ENCODE measurements at places on chromosomes 6 and 20.
A peak's percentile ranks its signal among the peaks of the same experiment; 100 is the strongest.

- no peak for DNase-seq
Measured at GRCh38 chr20:1526896-1527295, 30.6 kb downstream of the SIRPD start.

DNA sequence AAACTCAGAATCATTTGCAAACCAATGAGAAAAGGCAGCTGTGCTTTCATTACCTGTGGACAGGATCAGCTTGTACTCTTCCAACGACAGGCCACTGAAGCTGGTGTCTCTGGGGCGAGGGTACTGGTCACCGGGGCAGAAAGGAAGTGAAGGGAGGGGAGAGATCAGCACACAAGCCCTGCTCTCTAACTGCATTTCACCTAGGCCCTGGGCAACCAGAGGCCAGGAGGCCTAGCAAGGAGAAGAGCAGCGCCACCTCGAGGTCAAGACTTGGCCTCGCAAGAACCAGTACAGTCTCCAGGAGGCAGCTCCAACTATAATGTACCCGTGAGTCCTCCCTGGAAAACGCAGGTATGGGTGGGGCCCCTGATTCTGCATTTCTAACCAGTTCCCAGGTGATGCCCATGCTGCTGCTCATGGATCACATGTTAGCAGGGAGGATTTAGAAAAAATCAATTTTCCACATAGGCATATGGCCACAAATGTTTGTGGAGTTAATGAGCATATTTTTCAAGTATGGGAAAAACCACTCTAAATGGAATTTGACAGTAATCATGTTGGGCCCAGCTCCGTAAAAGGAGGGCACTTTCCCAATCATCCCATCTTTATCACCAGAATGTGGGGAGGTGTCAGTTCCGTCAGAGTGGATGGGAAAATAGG lies 11.0 kb downstream of the UQCC2 start:
- DNase-seq, result peak; percentile 72

GRCh38 chr20:17952692-17953684 lies 15.6 kb downstream of the SNX5 start:
- no peak for DNase-seq

DNA sequence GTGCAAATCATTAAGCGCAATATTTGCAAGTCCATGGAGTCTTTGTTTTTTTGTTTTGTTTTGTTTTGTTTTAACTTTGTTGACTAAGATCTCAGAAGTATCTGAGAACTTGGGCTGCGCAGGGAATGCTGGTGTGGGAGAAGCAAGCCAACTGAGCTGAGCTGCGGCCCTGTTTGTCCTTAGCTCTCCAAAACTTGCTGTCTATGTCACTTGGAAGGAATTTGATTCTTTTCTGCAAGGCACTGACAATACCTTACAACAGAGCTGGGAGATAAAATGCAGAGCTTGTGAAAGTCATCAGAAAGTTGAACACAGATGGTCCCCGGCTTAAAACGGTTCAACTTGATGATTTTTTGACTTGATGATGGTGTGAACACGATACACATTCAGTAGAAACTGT lies 5.4 kb downstream of the SLC22A23 start:
- DNase-seq, result no peak

Measured in iPS DF 19.7 (cell line).